Hematopoietic multipotent progenitor cell treated with erythropoietin and hydrocortisone succinate and interleukin-3 and kit ligand, for 4 days (in vitro differentiated cells): ENCODE measurements at places on chromosomes 12 and 14.
A peak's percentile ranks its signal among the peaks of the same experiment; 100 is the strongest.

- DNase-seq, result no peak
Measured at GRCh38 chr14:99357916-99358390, 86.0 kb upstream of the BCL11B start.

DNA sequence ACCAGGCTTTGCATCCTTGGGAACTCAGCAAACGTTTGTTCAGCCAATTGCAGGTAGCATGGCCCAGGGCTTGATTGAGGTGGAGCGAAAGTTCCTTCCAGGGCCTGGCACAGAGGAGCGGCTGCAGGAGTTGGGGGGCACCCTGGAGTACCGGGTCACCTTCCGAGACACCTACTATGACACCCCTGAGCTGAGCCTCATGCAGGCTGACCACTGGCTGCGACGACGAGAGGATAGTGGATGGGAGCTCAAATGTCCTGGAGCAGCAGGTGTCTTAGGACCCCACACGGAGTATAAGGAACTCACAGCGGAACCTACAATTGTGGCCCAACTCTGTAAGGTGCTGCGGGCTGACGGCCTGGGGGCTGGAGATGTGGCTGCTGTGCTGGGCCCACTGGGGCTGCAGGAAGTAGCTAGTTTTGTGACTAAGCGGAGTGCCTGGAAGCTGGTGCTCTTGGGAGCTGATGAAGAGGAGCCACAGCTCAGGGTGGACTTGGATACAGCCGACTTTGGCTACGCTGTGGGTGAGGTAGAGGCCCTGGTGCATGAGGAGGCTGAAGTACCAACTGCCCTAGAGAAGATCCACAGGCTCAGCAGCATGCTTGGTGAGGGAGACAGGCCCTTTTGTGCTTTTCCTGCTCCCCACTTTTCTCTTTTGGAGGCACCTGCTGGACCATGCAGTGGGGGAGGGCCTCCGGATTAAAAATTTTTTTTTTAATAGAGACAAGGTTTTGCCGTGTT is 799 bp downstream of the THTPA start:
- no peak for DNase-seq

GRCh38 chr14:77543637-77544334 is 45.2 kb upstream of the ISM2 start:
- no peak for DNase-seq

DNA sequence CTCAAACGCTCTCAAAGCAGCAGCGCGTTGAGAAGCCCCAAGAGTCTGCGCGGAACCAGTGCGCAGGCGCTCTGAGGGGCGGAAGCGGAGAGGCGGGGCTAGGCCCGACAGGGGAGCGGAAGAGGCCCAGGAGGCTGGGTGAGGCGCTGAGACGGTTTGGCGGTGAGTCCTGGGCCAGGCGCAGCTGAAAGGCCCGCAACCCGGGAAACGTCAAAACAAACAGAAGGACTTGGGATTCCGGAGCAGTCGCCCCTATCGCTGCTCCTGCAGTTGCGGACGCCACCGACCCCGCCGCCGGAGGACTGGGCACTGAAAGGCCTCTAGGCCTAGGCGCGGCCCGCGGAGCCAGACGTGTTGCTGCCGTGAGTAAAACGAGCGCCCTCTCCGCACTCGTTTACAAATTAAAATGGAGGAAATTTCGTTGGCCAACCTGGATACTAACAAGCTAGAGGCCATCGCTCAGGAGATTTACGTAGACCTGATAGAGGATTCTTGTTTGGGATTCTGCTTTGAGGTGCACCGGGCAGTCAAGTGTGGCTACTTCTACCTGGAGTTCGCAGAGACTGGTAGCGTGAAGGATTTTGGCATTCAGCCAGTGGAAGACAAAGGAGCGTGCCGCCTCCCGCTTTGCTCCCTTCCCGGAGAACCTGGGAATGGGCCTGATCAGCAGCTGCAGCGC is at the start of gene ATXN7L3B:
ATXN7L3B (plus strand) TSS at position 129 of the 679 bp plus-strand sequence; CDS start at position 407, 278 bp downstream.
- peak; percentile 98 for DNase-seq

GRCh38 chr12:19034937-19035336 is 94.6 kb upstream of the PLEKHA5 start:
- no peak for DNase-seq

DNA sequence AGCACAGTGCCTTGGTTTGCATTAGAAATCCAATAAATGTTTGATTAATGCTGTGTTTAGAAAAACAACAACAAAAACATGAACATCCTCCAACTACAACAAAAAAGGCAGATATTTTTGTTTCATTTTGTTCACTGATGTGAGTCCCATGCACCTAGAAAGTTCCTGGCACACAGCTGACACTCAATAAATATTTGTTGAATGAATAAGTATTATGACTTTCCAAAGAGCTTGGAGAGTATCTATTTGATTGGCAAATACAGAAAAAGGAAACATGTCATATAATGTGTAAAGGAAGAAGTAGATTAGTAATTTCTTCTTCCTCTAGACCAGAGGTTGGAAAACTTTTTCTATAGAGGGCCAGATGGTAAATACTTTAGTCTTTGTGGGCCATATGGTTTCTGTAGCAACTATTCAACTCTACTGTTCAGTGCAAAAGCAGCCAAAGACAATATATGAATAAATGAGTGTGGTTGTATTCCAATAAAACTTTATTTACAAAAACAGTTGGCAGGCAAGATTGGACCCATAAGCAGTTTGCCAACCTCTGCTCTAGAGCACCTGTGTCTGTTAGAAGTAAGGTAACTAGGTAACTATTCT is 312.3 kb upstream of the DIO2 start:
- DNase-seq, result no peak

DNA sequence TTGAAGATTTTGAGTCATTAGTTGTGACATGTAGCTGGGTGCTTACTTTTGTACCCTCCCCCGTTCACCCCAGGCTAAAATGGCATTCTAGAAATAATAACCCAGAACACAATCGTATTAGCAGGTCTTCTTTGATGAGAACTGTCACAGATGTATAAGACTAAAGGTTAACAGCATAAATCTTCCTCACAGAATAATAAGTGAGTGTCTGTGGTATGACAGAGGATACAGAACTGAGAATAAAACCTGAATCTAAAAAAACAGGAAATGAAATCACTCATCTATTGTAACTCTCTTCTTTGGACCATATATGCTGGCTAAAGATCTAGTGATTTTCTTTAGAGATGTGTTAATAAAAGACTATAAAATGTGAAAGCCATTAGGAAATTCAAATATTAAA is 746.6 kb downstream of the LRFN5 start:
- DNase-seq, result no peak

DNA sequence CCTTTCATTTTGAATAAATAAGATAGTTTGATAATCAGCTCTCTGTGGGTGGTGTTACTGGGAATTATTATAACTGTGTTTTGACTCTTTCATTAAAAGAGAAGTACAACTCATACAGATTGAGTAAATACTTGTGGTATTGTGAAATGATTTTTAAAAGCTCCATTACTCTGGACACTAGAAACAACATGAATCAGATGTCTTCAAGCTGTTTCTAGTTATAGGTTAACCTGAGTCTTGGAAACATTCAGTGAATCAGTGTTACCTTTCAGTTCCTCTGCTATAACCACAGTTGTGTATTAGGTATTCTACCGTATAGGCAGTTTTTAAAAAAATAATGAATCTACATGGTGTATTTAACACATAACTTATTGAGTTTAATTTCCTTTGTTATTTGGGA is 128.4 kb upstream of the SSTR1 start:
- peak; percentile 54 for DNase-seq

GRCh38 chr12:30989754-30990153 is 63.2 kb downstream of the TSPAN11 start:
- DNase-seq, result peak; percentile 81

DNA sequence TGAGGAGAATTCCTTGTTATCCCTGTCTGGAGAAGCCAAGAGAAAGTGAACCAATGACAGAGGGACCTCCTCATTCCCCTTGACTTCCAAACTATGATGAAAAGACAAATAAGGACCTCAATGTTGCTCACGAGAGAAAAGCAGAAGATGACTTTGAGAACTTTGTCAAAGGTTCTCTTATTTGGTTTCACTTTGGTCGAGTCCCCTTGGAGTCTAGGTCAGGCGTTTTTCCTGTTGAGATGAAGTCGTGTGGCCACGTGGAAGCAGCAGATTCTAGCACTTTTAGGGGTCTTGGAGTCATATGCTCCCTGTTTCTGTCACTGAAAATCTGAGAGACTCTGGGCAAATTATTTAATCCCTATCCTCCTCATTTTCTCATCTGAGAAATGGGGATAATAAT is 33.8 kb upstream of the COL2A1 start:
- DNase-seq, result peak; percentile 14

GRCh38 chr14:55301437-55302121 is 30.4 kb downstream of the FBXO34 start:
- DNase-seq, result peak; percentile 91

GRCh38 chr14:25121337-25122129 is 71.6 kb upstream of the STXBP6 start:
- peak; percentile 16 for DNase-seq

- DNase-seq, result no peak
Measured at GRCh38 chr14:104886690-104887622, 21.9 kb downstream of the CEP170B start.

DNA sequence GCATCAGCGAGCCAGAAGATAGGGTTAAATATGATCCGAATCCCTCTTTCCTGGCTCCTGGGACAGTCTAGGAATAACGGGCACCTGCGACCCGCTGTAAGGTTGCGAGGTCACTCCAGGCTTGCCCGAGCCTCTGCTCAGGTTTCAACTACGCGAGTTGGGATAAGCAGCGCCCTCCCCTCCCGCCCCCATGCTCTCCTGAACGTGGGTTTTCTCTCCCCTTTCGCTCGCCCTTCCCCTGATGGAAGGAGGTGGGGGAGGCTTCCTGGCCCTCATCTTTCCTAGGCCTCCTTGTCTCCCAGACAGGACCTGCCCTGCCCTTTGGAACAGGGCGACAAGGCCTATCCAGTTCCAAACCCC is 753 bp upstream of the ATP5MC2 start:
- DNase-seq, result peak; percentile 32

GRCh38 chr12:67364228-67364627 is 95.1 kb downstream of the CAND1 start:
- DNase-seq, result no peak

GRCh38 chr12:11891754-11892386 is 178.9 kb upstream of the BCL2L14 start:
- no peak for DNase-seq

- DNase-seq, result peak; percentile 17
Measured at GRCh38 chr12:93244514-93245077, 133.1 kb upstream of the NUDT4 start.

DNA sequence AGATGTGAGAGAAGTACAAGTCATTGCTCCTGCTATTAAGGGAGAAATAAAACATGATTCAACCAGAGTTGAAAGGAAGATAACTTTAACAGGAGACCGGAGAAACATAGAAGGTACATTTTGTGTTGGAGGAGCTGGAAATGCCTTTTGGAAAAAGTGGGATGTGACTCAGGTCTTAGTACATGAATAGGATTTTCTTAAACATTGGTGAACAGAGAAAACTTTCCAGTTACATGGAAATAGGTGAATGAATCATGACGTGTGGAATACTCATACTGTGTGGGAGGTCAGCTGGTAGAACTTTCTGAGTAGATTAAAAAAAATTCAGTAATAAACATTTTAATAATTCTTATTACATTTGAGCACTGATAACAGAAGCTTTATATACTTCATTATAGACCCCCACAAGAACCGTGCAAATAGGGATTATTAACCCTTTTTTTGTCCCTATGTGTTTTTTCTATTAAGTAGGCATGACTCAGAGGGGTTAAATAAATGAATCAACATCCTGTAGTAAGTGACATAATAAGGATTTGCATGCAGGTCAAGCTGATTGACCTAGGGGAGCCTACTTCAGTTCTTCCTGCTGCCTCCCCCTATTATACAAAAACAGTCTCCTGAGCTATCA is 710.5 kb downstream of the NOVA1 start:
- no peak for DNase-seq

DNA sequence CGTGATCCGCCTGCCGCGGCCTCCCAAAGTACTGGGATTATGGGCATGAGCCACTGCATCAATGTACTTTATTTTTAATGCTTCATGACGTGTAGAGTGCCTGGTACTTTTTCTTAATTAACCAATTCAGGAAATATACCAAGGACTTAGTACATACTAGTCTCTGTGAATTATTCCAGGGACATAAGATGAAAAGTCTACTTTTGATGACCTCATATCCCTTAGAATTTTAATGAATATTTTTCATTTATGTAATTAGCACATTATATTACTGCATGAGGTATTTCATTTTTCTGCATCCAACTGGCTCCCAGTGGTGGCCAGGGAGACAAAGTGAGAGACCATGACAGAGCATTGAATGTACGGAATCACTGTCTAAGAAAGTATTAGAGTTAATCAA is 577.7 kb upstream of the NOVA1 start:
- no peak for DNase-seq

DNA sequence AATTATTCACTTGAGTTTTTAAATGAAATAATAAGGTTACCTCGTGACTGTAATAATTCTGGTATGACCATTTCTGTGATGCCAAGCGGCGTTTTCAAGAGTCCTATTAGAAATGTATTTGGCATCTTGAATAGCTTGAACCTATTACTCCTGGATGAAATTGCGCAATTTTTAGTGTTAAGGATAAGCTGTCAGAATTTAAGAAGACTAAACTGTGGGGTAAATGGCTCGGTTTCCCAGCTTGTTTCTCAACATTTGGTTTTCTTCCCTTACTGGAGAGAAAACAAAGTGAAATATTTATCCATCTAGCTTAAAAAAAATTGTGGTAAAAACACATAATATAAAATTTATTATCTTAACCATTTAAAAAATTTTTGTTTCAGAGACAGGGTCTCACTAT is 26.8 kb downstream of the PCNX1 start:
- DNase-seq, result no peak

DNA sequence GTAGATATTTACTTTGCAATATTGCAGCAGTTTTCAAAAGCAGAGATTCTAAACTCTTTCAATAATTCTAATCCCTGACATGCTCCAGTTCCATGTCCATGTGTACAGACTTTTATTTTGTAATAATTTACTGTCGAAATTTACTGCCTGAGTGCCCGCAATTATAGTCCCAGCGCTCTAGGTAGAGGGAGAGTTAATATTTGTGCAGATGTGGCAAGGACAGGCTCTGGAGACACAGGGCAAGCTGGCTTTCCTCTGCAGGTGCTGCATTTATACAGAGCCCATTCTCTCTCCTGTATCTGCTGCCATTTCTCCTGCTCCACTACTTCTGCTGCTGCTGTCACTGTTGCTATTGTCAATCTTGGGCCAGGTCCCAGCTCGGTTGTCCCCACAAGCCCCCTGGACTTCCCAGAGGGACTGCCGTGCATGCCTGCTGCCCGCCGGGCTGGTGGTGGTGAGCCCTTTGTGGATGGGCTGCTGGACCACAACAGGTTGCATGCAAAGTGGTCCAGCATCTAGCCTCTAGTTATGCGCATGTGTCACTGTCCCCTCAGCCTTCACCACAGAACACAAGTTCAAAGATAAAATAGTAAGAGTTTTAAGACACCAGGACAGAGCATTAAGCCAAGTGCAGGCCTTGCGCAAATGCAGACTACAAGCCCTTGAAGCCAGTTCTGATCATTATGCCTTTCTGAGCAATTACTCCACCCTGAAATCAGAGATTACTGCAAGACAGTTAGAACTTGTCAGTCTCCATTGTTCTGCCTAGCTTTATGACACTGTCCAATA is 40.8 kb upstream of the CSRP2 start:
- DNase-seq, result peak; percentile 8
